ENCODE measurements at places on chromosomes 12 and 14.

DNA sequence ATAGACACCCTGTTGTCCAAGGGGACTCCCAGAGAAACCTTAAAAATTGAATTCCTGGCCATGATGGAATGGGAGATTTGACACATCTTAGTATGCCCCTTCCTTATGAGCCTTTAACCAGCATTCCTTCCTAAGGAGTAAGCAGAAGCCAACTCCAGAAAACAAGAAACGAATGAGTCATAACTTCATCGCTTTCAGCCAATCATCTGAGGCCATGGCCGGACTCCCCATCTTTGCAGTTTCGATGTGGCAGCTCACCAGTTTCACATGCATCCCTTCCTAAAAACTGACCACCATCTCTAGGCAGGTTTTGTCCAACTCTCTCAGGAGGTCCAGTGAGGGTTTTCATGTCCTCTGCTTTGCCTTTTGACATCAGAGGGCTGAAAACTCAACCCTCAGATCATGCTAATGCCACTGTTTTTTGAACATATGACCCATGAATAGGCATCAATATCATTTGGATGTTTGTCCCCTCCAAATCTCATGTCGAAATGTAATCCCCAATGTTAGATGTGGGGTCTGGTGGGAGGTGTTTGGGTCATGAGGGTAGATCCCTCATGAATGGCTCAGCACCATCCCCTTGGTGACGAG is 19.9 kb downstream of the DAAM1 start:
- DNase-seq: no peak

- DNase-seq: no peak
Measured at GRCh38 chr14:37428954-37429353, 166.1 kb downstream of the FOXA1 start.

DNA sequence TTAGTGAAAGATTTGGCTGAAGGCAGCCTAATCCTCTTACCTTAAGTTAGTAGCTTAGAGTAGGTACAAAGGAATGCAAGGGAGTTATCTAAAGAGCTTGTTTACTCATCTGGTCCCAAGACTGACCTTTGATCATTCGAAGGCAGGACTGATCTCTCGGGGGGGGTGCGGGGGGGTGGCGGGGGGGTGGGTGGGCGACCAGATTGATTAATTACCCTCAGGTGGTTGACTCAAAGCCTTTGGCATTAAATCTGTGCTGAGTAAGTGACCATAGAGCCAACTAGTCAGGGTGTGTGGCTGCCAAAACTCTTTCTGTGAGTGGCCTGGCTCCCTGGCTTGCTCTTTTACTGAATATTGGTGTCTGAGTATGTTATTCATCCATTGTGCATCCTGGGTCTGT is 731.9 kb upstream of the FBXO33 start:
- DNase-seq: no peak

- peak; percentile 55 for DNase-seq
Measured at GRCh38 chr12:47715393-47715876, 9.6 kb upstream of the RPAP3 start.

DNA sequence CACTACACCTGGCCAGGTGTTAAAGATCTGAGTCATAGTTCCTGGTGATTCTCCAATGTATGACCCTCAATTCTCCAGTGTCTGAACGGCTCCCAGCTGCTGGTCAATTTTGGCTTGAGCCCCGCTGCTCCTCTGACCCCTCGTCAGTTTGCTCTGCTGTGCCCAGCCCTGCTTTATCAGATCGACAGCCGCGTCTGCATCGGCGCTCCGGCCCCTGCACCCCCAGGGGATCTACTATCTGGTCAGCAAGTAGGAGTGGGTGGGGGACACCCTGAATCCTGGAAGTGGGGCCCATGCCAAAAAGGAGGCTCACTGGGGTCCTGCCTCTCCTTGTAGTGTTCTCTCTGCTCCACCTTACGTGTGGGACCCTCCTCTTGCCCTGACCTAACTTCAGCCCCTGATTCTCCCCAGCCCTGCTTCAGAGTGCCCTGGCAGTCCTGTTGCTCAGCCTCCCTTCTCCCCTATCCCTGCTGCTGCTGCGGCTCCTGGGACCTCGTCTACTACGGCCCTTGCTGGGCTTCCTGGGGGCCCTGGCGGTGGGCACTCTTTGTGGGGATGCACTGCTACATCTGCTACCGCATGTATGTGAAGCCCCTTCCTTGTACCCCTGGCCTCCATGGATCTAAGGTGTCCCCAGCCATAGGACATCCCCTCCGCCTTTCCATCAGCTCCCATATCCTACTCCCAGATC is 5.0 kb downstream of the SLC39A5 start:
- no peak for DNase-seq

DNA sequence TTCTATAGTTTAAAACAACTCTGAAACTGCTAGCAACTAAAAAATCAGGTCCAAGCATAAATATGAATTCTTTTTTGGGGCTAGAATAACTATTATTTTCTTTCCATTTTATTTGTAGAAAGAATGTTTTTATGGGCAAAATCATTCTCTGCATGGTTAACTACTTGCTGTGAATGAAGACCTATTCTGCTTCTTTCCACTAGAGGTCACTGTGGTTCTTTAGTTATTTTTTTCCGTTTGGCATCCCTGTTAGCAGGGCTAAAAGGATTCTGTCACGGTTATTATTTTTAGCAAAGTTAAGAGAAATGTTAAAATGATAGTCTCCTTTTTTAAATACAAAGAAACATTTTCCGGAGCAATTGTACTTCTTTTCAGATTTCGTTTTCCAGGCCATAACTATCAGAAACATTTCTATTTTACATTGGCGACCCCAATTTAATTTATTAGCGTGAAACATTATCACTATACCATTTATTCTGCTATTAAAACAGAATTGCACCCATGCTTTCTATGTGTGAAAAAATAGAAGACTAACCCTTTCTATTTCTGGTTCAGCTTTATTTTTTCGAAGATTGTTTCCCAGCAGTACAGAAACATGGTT is 404.8 kb downstream of the ATP23 start:
- no peak for DNase-seq

GRCh38 chr12:43290836-43291235 is 261.2 kb downstream of the ADAMTS20 start:
- no peak for DNase-seq

DNA sequence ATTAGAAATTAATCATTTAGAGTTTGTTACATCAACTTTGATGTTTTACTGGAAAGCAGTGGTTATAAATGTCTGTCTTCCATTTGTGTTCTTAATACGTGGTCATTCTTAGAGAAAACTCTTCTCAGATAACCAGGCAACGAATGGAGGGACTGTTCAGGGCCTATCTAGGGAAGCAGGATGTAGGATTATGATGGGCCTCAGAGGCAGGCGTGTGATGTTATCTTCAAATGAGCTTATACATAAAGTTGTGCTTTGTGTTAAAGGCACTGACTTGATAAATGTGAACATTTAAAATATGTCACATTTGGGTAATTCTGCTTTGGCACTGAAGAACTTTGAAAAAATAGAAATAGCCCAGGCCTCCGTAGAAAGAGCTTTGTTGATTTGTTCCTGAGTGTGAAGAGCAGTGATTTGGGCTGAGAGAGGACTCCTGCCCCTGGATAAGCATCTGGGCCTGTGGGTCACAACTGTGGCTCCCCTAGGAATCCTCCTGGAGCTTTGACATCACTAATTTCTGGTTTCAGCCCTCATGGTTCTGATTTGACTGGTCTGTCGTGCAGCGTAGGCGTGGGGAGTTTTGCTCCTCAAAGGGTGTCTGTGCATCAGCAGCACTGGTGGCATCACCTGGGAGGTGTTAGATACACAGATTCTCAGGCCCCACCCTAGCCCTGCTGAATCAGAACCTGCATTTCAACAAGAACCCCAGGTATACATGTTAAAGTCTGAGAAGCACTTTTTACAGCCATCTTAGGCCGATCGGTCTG is 55.4 kb downstream of the SAMD4A start:
- DNase-seq: peak; percentile 17

GRCh38 chr12:9134981-9135628 is 19.4 kb upstream of the A2M start:
- DNase-seq: no peak

DNA sequence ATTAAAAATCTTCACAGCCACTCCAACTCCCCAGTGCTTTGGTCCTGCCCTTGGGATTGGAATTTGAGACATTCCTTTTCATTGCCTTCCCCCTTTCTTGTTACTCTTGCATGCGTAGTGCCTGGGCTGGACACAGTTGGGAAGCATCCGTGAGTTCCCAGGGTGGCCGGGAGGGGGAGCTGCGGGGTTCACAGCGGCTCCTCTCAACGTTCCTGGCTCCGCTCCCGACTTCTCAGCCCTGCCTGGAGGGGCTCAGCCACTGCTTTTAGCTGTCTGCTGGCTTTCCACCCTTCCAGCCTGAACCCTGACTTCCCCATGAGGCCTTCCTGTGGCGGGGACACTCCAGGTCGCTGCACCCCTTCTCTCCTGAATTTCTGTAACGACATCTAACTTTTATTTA is 3.2 kb downstream of the TEX52 start:
- no peak for DNase-seq

DNA sequence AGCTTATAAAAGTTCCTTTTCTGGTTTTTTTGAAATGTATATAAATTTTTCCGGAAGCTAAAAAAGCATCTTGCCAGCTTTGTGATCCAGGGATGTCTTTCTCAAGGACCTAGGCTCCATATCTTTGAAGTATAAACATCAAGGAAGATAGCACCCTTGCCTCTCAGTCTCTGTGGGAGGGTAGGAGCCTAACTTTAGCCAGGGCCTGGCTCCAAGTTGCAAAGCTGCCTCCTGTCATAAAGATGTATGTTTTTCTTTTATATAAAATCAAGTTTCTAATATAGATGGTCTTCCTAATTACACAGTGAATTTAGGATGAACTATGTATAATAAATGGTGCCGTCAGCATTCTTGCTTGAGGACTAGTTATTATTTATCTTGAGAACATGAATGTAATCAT is 612.6 kb upstream of the USP15 start:
- DNase-seq: no peak

DNA sequence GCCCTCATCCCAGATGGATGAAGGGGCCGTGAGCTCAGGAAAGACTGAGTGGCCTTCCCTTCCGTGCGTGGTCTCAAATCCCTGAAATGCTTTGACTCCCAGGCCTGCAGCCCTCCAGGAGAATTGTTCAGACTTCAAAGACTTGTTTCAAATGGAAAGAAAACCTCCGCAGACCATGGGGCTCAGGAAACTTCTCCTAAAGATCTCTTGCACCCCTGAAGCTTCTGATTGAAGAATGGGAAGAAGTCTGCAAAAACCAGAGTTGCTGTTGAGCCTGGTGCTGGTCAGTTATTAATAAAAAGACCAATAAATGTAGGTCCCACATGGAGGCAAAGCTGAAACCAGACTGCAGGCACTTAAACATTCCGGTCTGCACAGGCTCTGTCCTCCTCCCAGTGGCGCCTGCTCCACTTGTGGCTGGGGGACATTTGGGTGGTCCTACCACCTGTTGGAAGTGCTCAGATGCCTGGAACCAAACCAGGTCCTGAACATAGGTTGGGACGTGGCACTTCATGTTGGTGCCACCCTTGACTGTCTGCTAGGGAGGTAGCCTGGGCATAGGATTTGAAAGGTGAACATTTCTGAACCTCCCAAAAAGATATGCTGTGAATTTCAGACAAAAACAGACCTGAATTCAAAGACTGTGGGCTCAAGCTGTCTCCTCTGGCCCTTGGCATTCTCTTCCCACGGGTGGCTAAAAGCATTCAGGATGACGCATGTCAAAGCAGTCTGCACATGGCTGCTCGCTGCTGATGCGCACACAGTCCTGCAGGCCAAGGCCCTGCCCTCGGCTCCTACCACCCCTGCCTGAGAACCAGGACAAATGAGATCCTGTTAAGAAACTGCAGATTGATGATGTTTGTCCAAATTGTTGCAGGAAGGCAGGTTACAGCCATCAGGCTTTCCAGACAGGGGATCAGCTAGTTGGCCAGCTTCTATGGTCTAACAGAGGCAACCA is 36.2 kb upstream of the MEG3 start:
- no peak for DNase-seq

DNA sequence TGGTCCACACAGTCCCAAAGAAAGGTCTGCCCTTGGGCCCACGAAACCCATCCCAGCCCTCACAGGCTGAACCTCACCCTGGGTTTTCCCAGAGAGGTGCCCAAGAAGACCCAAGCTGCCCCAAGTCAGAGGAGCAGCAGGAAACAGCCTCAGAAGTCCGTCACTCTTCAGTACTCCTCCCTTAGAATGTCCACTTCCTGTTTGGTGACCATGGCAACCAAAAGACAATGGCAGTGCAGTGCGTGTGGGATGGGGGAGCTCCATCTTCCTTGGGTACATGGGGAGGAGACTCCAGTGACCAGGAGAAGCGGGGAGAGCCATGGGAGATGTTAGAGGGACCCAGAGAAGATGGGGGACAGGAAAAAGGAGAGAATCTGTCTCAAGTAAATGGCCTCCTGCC is 11.3 kb downstream of the SELPLG start:
- DNase-seq: no peak

DNA sequence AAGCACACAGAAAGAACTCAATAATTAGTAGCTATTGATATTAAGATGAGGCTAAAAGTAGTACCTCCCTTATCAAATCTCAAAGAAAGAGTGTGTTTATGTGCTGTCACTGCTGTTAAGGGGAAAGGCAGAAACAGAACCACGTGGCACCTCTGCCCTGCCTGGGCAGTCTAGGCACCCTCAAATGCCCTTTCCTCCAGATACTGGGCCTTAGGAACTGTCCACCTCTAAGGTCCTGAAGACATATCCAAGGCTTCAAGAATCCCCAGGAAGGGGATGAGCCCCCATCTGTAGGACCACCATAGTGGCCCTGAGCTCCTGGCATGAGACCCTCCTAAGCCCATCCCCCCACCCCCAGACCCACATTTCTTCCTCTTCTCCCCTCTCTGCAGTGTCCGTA is 29.1 kb downstream of the NGB start:
- DNase-seq: no peak

DNA sequence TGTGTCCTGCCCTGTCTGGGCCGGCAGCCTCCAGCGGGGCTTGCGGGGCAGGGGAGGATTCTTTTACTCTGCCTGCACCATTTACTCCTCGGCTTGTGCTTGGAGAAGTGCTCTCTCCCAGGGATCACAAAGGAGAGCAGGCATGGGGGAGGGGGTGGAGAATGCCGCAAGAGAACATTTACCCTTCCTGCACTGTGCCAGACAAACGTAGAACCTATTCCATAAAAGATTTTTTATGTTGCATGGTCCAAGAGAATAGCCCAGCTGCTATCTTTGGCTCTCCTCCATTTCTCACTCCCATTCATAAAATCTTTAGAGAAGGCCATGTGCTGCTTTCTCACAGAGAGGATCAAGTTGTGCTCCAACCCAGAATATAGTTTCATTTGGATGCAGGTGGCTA is 159.4 kb downstream of the SPTSSA start:
- no peak for DNase-seq

- peak; percentile 20 for DNase-seq
Measured at GRCh38 chr14:20652996-20653975, 11.8 kb upstream of the OR6S1 start.

- no peak for DNase-seq
Measured at GRCh38 chr14:35333264-35333730, 41.1 kb downstream of the PSMA6 start.

GRCh38 chr14:56322531-56322930 is 204.3 kb downstream of the PELI2 start:
- DNase-seq: no peak

Measured in activated CD4-positive, CD25-positive, alpha-beta regulatory T cell (primary cell).